GDM1 (cell line): ENCODE measurements at places on chromosomes 1 and 21.

- no peak for DNase-seq
Measured at GRCh38 chr1:80218112-80218511, 1211.6 kb upstream of the ADGRL4 start.

DNA sequence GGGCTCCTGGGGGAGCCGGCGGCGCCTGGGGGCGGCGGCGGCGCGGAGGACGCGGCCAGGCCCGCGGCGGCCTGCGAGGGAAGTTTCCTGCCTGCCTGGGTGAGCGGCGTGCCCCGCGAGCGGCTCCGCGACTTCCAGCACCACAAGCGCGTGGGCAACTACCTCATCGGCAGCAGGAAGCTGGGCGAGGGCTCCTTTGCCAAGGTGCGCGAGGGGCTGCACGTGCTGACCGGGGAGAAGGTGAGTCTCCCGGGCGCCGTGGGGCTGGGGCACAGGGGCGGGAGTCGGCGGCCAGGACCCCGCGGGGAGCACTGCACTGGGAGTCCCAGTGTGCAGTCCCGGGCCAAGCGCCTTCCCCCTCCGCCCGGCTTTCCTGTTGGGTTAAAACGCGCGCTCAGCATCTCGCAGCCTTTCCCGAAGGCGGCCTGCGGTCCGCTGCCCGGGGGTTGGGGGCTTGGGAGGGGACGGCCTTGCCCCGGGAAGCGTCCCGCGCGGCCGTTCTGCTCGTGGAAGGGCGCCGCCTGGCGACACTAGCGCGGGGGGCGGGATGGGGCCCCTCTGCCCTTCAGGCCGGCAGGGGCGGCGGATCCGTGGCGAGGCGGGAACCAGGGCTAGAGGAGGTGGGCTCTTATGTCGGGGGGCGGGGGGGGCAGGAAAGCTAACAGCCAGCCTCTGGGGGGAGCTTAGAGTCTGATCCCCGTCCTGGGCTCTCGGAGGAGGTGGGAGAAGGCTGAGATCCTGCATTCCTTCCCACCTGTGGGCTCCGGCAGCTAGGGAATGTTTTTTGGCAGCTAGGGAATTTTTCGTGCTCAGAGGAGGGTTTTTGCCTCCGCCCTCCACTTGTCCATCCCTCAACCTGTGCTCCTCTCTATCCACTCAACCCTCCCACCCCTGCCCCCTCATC is 1.1 kb downstream of the HUNK start:
- no peak for DNase-seq

DNA sequence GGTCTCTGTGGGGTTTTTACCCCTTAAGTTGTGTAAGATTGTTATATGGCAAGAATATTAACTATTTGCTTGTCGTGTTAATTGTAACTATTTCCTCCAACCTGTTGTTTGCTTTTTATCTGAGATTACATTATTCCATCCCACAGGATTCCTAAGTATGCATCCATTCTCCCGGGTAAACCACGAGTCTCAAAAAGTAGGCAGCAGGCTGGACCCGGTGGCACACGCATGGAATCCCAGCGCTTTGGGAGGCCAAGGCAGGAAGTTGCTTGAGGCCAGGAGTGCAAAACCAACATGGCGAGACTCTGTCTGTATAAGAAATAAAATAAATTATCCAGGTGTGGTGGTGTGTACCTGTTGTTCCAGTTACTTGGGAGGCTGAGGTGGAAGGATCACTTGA is 12.6 kb upstream of the RSPO1 start:
- no peak for DNase-seq

DNA sequence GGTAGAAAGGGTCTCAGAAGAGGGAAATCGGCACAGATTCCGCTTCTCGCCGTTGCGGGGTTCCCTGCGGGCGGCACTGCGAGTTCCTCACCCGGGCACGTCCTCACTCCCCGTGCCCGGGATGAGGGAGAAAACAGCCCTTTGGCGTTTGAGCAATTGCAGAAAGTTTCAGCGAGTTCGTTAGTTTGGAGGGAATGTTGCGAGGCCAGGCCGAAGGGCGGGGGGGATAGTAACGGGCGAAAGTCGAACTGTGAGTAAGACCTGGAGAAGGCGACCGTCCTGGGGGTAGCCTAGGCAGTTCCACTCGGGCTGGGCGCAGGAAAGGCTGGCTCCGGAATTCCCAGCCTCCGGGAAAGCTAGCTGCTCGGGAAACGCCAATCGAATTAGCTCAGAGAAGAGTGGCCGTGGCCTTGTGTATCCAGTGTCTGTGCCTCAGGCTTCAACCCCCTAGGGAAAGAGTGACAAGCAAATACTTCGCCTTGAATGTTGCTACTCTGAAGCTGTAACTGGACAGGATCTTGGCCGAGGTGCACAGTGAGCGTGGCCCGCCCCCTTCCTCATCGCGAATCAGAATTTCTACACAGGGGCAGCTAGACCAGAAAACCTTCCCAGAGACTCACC is 787 bp downstream of the PTGFR start:
- DNase-seq, result no peak

DNA sequence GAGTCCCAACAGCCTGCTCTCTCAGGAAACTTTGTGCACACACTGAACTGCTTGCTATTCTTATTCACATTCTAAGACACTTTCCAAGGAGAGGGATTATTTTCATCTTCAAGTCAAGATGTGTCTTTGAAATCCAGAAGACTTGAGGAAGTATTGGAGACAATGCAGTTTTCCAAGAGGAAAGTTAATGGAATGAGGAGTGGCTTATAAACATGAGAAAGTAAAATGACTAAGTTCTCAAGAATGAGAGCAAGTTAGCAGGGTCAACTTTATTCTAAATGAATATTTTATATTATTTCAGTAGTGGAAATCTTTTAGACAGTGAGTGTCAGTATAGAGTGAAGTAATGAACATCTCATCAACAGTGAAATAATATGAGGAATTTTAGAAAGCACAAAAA is 1239.3 kb downstream of the MRPL39 start:
- no peak for DNase-seq

GRCh38 chr1:16386454-16387113 is 19.5 kb downstream of the SZRD1 start:
- DNase-seq, result no peak

DNA sequence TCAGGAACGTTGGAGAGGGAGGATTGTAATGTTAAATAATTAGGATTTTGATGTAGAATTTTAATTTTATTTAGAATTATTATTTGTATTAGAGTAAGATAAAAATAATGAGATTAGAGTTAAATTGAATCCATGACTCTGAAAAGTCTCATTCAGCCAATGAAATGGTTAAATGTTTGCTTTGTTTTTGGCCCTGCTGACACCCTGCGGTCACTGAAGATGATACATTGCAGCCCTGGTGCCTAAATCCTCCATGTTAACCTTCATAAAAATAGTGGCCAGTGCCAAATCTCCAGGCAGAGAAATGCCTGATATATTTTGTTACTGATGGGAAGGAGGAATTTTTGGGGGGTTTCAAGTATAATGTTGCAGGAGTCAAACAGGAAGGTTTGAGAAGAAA is 27.3 kb upstream of the RLF start:
- no peak for DNase-seq

- no peak for DNase-seq
Measured at GRCh38 chr1:229825042-229825441, 199.0 kb downstream of the URB2 start.

DNA sequence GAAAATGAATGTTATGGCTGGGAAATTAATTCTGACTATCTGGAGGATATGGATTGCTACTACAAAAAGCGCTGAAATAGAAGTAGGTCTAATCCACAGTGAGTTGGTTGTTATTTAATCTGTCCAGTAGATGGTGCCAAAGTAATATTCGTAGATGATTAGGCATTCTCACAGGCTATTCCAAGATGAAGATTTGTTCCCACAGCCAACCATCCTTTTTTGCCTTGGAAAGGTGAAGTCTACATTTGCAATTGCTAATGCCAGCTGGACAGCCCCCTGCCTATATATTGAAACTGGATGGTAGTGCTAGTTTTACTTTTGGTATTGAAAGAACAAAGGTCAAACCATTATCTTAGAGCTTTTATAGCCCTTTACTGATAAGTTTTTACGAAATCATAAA is 43.8 kb downstream of the RBM11 start:
- DNase-seq, result peak; percentile 45

DNA sequence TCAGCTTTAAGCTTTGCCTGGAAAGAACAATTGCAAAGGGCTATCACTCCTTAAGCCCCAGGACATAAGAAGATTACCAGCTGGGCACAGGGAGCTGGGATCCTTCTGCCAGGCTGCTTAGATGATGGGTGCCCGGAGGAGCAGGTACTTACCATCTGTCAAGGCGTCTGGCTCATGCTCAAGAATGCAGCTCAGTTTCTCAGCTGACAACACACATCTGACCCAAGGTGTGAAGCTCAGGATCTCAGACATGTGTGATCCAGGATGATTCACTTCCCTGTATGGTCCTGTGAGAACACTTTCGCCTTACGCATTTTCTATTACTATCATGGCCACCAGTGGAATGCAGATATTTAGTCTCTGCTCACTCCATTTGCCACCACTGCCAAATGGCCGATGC is 14.7 kb upstream of the DISC1 start:
- DNase-seq, result no peak

GRCh38 chr1:11501906-11502485 is 23.0 kb downstream of the DISP3 start:
- DNase-seq, result no peak

DNA sequence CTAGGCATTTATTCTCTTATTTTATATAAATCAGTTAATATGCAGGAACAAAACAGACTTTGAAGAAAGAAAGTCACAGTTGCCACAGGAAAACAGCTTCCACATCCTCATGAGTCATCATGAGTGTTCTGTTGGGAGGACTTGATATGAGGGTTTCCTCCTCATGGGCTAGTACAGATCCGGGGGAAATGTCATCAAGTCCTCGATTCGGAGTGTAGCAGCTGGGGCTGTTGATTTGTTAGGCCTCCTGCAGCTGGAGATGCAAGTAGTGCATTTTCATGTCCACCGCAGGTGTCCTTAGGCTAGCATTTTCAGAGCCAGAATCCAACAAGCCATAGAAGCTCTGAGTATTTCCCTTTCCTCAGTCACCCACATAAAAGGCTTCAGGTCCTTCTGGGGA is 36.7 kb downstream of the ADAM30 start:
- peak; percentile 65 for DNase-seq

DNA sequence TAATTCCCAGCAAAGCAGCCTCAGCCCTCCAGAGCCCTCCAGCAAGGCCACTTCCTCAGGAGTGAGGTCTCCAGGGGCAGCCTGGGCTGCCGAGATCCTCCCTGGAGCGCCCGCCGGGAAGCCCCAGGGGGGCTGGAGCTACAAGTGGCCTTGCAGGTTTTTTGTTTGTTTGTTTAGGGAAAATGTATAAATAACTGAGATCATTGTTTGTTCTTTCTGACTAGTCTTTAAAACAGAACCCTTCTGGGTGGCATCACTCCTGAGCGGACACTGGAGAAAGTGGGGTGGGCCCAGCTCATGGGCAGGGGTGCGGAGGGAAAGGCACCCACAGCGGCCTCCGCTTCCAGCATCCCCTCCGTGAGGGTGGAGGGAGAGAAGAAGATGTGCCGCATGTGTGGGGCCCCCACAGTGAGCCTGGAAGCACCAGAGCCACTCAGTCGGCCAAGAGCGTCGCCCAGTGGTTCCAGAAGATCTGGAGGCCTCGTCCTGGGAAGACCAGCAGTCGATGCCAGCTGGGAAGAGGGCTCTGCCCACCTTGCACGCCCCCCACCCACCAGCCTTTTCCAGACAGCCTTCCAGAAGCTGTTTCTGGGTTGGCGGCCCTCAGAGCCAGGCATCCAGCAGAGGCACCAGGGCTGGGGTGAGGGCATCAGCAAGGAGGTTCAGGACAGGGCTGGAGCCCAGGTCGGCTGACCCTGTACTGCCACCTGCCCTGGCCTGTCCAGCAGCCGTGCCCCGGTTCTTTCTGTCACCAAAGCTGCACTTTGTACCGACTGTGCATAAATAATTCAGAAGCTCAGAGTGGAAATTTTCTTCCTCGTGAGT is 34.6 kb downstream of the TFF3 start:
- DNase-seq, result no peak

- peak; percentile 27 for DNase-seq
Measured at GRCh38 chr1:53393325-53393792, 65.5 kb upstream of the LRP8 start.

- no peak for DNase-seq
Measured at GRCh38 chr1:21638531-21639341, 30.4 kb downstream of the RAP1GAP start.
